ENCODE measurements at places on chromosomes 12 and 14.

- no peak for DNase-seq
Measured at GRCh38 chr14:54818201-54819133, 84.2 kb downstream of the GCH1 start.

GRCh38 chr12:131091413-131091975, 137.8 kb downstream of the ADGRD1 start:
- no peak for DNase-seq

DNA sequence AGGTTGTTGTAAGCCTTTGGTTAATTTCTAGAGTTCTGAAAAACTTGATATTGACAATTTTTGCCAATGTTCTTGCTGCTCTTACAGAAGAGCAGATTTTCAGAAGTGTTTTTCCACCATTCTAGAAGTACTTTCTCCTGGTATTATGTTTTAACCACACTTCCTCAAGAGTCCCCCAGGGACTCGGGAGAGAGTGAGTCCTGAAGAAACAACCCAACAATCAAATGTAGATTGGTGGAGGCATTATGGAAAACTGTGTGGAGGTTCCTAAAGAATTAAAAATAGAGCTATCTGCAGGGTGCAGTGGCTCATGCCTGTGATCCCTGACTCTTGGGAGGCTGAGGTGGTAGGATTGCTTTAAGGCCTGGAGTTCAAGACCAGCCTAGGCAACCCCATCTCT, 26.7 kb downstream of the OR10P1 start:
- DNase-seq, result no peak

- no peak for DNase-seq
Measured at GRCh38 chr12:4148418-4149056, 125.0 kb upstream of the CCND2 start.

- DNase-seq, result no peak
Measured at GRCh38 chr14:106665814-106666213, 1139.4 kb downstream of the TMEM121 start.

DNA sequence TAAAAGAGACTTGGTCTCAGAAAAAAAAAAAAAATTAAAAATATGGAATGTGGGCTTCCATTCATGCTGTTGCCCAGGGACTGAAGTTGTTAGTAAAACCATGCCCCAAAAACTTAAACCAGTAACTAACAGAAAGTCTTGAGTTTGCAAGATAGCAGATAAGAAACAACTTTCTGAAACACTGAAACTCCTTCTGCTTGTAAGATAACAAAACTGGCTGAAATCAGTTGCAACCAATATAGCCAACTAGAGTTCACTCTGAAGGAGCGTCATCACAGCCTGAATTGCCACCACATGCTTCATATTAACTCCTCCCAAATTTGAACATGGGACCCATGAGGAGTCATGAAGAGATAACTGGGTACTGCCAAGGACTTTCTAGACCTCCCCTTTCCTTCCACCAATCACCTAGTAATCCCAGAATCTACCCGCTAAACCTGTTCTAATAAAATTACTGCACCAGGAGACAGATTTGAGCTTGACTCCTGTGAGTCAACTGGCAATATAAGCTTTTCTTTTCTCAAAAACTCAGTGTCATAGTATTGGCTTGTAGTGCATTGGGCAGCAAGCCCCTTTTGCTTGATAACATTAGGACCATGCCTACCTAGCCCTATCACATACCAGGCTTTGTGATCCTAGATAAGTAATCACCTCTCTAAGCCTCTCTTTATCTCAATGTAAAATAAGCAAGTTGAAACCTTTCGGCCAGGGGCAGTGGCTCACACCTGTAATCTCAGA, 53.6 kb downstream of the R3HDM2 start:
- DNase-seq, result no peak

DNA sequence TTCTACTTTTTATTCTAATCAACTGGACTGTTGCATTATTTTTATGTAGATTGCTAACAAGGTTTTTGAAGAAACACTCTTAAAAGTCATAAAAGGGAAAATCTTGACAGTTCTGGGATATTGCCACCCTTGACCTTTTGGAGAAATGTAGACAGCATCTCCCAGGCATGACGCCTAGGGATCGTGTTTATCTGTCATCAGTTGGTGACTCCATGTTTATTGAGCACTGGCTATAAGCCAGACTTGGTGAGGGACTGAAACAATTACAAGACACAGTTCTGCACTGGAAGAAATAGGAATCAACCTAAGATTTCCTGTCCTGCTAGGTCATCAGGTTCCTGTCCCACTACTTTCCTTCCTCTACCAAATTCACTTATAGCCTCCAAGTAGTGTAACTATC, 34.5 kb downstream of the HMGA2 start:
- DNase-seq, result no peak

- DNase-seq, result no peak
Measured at GRCh38 chr12:120646044-120646443, 5.6 kb downstream of the CABP1 start.

- no peak for DNase-seq
Measured at GRCh38 chr12:76085520-76085868, 1.0 kb upstream of the NAP1L1 start.

- no peak for DNase-seq
Measured at GRCh38 chr12:124498275-124499189, 68.9 kb downstream of the NCOR2 start.

- no peak for DNase-seq
Measured at GRCh38 chr14:86838363-86838762, 1154.6 kb downstream of the GALC start.

GRCh38 chr12:61808856-61809255, 451.3 kb upstream of the USP15 start:
- no peak for DNase-seq

GRCh38 chr12:5479761-5480160, 47.9 kb downstream of the NTF3 start:
- no peak for DNase-seq

DNA sequence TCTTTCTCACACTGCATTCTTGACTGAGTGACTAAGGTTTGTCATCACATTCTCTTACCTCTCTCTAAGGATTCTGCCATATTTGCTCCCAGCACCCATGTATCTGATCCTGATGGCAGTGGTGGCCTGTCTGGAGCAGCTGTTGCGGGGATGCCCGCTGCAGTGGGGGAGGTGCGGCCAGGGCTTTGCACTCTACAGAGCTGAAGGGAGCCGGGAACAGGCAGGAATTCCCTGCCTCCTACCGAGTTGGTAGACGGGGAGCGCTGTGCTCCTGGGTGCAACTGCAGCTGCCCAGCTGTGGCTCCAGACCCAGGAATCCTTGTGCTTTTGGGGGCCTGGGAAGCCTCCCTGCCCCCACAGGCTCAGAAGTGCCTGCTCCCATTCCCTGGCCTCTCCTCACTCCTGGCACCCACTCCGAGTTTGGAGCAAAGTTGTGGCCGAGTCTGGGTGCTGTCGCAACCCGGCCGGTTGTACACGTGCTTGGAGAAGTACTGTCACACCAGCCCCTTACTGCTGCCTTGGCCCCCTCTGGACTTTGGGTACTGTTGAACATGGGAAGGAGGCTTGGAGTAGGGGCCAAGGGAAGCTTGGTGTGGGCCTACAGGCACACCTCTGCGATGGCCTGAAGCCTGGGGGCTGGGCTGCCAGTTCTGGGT, 106.9 kb upstream of the OR4E1 start:
- no peak for DNase-seq

- DNase-seq, result no peak
Measured at GRCh38 chr12:51160814-51161459, 12.0 kb downstream of the TFCP2 start.

GRCh38 chr14:55381040-55381439, 30.6 kb downstream of the ATG14 start:
- DNase-seq, result no peak

DNA sequence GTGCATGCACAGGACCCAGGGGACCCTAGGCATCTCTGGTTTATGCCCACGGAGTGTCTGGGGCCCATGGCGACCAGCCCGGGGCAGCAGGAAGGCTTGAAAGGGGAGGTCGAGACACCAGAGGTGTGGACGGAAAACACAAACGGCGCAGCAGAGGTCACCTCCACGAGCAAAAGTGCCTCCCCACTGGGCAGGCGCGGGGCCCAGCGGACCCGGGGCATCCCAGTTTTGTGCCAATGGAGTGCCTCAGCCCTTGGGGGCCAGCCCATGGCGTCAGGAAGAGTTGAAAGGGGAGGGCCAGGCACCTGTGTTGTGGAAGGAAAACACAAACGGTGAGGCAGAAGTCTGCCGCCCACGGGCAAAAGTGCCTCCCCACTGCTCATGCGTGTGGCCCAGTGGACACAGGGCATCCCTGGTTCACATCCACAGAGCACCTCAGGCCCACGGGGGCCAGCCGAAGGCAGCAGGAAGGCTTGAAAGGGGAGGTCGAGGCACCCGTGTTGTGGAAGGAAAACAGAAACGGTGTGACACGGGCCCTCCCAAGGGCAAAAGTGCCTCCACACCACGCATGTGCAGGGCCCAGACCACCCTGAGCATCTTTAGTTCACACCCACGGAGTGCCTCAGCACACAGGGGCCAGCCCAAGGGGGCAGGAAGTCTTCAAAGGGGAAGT, 378.8 kb downstream of the ALG10 start:
- DNase-seq, result no peak

- no peak for DNase-seq
Measured at GRCh38 chr12:113725557-113725876, 240.6 kb downstream of the RBM19 start.

DNA sequence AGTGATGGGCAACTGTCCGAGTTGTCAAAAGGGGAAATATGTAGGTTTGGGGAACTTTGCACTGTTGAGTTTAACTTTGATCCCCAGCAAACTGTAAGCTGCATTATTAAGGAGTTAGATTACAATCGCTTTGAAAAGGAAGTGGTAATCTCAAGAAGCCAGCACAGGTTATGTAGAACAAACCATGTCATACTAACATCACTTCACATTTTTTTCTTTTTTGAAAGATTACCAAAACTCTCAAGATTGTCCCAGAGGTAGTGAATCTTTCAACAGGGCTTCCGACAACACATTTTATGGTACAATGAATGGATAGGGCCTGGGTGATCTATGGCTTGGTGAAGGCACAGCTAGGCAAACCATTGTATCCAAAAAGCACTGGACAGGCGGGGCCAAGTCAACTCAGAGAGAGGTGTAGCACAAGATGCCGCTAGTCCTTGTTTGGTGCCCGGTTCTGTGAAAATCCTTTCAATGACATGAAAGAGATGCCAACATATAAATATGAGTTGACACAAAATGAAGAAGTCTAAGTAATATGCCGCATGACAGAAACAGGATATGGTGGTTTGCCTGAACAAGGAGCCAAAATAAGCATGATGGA, 24.3 kb upstream of the PARP11 start:
- DNase-seq, result no peak

DNA sequence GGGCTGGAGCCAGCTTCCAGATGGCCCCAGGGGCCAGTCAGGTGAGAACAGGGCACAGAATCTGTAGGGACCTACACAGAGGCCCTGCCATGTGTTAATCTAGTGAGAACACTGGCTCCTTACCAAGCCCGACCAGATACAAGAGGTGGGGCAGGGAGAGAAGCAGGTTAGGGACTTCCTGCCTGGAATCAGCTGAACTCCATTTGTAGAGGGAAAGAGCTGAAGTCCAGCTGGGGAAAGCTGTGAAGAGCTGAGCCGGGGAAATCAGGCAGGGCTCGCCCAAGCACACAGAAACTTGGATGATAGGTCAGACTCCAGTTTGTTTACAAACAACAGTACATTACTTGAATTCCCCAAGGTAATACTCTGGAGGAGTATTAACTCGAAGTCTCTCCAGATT, 46.7 kb downstream of the PTGER2 start:
- DNase-seq, result no peak

- DNase-seq, result no peak
Measured at GRCh38 chr14:51879170-51879569, 18.8 kb downstream of the GNG2 start.

- DNase-seq, result no peak
Measured at GRCh38 chr14:31825459-31825858, 251.6 kb upstream of the ARHGAP5 start.

- DNase-seq, result no peak
Measured at GRCh38 chr14:54642801-54643695, 76.1 kb downstream of the SAMD4A start.

DNA sequence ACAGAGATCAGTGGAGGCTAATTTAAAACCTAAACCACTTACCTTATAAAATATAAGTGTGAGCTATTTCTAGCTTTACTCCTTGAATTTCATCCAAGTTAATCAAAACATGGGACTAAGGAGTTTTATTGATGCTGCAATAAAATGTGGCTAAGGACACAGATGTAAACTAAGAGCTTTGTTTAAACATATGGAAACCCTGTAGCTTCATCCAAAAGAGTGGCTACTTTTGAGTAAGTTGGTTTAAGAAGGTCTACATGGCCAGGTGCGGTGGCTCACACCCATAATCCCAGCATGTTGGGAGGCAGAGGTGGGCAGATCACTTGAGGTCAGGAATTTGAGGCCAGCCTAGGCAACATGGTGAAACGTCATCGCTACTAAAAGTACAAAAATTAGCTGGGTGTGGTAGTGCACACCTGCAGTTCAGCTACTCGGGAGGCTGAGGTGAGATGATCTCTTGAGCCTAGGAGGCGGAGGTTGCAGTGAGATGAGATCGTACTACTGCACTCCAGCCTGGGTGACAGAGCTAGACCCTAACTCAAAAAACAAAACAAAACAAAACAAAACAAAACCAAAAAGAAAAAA, 40.4 kb downstream of the TCHP start:
- no peak for DNase-seq

- no peak for DNase-seq
Measured at GRCh38 chr14:24848102-24848790, 201.7 kb downstream of the STXBP6 start.

DNA sequence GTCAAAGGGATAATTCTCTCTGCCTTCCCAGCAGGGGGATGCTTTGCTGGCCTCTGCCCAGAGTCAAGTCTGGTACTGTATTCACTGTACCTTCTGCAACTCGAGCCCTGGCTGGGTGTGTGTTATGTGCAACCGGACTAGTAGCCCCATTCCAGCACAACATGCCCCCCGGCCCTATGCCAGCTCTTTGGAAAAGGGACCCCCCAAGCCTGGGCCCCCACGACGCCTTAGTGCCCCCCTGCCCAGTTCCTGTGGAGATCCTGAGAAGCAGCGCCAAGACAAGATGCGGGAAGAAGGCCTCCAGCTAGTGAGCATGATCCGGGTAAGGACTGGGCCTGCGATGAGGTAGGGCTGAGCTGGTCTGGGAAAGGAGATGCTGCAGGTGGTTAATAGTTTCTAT, 3.3 kb downstream of the RNF31 start:
- DNase-seq, result no peak

GRCh38 chr12:117119592-117120198, 20.5 kb upstream of the TESC start:
- peak; percentile 38 for DNase-seq

DNA sequence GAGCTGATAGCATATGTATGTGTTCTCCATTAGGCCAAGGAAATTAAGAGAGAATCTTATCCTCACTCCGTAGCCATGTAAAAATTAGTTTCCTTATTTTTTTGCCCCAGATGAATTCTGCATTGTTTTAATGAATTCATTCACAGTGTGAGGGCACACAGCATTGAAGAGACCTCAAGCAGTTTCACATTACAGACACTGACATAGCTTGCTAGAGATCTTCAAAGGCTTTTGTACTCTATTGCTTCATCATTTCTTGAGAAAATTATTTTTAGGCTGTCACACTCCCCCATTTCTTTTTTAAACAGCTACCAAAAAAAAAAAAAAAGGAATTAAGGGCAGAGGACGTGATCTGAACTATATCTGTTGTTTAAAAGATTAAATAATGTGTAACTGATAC, 251.1 kb downstream of the BCAT1 start:
- DNase-seq, result no peak

Measured in GM18507 (cell line).